ENCODE measurements at places on chromosomes 12 and 14. TPM values are rescaled to one million over a fixed set of nuclear protein-coding genes. Genes with fewer than 3 reads are reported as not detected.
A peak's percentile ranks its signal among the peaks of the same experiment; 100 is the strongest.

The TMPRSS12 gene
- total RNA-seq: not detected

The ACTR10 gene
- 98.7 TPM for total RNA-seq

The PPP1R36 gene
- 0.94 TPM for total RNA-seq

The RNASE1 gene
- total RNA-seq: 4.7 TPM

The DPPA3 gene
- total RNA-seq: not detected

The TAS2R30 gene
- total RNA-seq: 1.3 TPM

The KRT6C gene
- not detected for total RNA-seq

The RASSF3 gene
- total RNA-seq: 16.4 TPM

The BEGAIN gene
- total RNA-seq: 0.54 TPM

The KRT78 gene
- not detected for total RNA-seq

GRCh38 chr12:101298426-101298825 lies 18.5 kb downstream of the UTP20 start:
- peaks cover 20% of the 10 kb centered on the region for H3K36me3 ChIP-seq
- peak overlapping the region; percentile 82 for H3K27ac ChIP-seq
- no peak overlapping the region for H3K4me3 ChIP-seq
- peak; percentile 66 for DNase-seq

DNA sequence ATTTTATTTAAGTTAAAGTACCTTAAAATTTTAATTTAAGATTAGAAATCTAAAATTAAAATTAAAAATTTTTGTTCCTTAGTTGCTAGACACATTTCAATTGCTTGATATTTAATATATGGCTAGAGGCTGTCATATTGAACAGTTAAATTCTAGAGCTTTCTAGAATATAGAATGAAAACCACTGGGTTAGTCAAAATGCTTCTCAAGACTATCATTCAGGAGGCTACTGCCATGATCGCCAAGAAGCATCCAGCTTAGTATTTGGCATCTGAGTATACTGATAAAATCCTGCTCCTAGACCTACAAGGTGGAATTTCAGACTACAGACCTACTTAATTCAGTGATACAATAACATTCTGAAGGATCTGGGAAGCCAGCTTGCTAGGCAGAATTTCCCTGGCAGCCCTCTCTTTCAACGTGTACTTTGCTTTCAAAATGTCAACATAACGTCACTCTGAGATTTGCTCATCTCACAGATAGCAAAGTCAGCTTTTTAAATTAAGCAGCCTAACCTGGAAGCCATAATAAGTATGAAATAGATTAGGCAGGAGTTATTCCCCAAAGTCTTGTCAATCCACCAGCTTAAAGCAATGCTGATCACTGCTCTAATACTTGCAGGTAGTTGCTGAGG lies 525.8 kb downstream of the FSCB start:
- no peak overlapping the region for H3K4me3 ChIP-seq
- H3K36me3 ChIP-seq: no peaks in the 10 kb centered on the region
- no peaks in the 10 kb centered on the region for H3K4me1 ChIP-seq
- no peak for DNase-seq

DNA sequence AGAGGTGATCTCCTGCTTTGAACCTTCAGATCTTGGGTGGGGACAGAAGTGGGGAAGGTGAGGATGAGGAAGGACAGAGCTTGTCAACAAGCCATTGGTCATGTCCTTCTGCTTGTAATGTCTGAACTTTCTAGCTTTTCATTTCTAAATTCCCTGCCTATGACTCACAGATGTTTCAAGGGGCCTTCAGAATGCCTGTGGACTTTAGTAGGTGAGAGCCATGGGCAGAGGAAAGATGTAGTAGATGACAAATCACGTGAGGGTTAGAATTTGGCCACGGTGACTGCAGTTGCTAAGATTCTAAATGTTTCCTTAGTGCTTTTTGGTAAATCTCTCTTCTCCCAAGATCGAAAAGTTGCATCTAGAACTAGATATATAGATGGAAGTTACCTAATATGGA lies 18.7 kb upstream of the CREBL2 start:
- no peaks in the 10 kb centered on the region for H3K36me3 ChIP-seq
- H3K4me3 ChIP-seq: no peak overlapping the region
- peaks cover 6% of the 10 kb centered on the region for H3K4me1 ChIP-seq
- H3K27ac ChIP-seq: no peak overlapping the region

GRCh38 chr12:40672741-40673271 lies 19.4 kb upstream of the CNTN1 start:
- no peak overlapping the region for H3K4me3 ChIP-seq
- DNase-seq: no peak
- no peaks in the 10 kb centered on the region for H3K36me3 ChIP-seq
- no peak overlapping the region for H3K27ac ChIP-seq
- H3K27me3 ChIP-seq: no peaks in the 10 kb centered on the region
- no peaks in the 10 kb centered on the region for H3K4me1 ChIP-seq

DNA sequence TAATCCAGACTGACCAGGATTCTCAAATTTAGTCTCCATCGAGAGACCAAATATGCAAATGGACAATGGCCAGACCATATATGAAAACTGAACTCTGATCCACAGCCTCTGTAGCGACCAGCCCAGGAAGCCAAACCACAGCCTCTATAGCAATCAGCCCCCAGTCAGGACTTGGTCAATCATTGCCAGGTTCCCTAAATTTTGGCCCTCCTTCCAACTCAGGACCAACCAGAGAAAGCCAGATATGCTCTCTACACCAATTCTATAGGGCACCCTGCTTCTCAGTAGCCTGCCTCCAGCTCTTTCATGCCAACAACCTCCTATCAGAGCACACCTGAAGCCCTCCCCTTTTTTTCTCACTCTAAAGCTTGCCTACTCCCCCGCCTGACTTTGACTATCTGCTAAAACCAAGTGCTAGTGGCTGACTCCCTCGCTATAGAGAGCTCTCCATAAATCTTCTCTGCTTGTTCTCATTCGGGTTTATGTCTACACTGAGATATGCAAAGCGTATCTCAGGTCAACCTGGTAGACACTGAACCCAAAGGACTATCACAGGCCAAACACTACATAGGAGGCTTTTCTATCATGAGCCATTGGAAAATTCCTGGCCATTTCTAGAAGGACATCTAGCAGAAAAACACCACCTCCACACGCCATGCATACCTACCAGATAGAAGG lies 110.5 kb upstream of the FUT8 start:
- DNase-seq: no peak
- H3K27ac ChIP-seq: no peak overlapping the region
- no peak overlapping the region for H3K4me3 ChIP-seq
- H3K36me3 ChIP-seq: no peaks in the 10 kb centered on the region
- H3K27me3 ChIP-seq: no peaks in the 10 kb centered on the region
- peaks cover 11% of the 10 kb centered on the region for H3K4me1 ChIP-seq

GRCh38 chr12:124571556-124571955 lies 4.1 kb upstream of the NCOR2 start:
- DNase-seq: no peak
- peaks cover 17% of the 10 kb centered on the region for H3K4me1 ChIP-seq
- no peaks in the 10 kb centered on the region for H3K27me3 ChIP-seq
- no peaks in the 10 kb centered on the region for H3K36me3 ChIP-seq
- H3K4me3 ChIP-seq: no peak overlapping the region

DNA sequence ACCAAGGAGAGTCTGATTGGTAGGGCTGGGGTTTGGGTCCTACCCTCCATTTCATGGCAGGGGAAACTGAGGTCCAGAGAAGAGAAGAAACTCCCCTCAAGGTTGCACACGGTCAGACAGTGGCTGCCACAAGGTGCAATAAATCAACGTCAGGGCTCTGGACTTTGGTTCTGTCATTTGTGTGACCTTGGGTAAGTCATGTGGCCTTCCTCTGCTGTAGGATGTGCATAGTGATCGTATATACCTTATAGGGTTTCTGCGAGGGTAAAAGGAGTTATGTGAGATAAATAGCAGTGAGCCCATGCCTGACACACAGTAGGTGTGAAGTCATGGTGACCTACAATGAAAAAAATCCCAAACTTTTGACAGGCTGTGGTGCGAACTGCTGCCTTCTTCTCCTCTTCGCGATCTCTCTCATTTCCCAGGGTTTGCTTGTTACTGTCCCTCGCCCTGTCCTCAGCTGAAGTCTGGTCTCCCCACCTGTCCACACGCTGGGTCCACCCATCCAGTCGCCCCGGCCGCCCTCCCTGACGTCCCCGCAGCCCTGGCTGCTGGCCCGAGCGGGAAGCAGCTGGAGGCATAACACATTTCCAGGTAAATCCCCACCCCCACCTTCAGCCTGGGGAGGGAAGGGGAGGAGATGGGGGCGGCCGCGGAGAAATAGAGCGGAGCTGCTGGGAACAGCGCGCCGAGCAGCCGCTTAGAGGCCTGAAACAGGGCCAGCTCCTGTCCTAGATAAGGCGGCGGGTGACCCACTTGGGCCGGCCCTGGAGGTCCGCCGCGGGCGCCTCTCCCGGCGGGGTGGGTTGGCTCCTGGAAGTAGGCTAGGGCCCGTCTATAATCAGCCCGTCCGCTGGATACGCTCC lies 1.8 kb upstream of the FAM222A start:
- peaks cover 3% of the 10 kb centered on the region for H3K4me1 ChIP-seq
- H3K36me3 ChIP-seq: no peaks in the 10 kb centered on the region
- H3K27me3 ChIP-seq: peaks cover 33% of the 10 kb centered on the region
- no peak overlapping the region for H3K4me3 ChIP-seq

GRCh38 chr12:101761350-101761749 lies 22.1 kb upstream of the SYCP3 start:
- H3K36me3 ChIP-seq: peaks cover 4% of the 10 kb centered on the region
- H3K27ac ChIP-seq: no peak overlapping the region

DNA sequence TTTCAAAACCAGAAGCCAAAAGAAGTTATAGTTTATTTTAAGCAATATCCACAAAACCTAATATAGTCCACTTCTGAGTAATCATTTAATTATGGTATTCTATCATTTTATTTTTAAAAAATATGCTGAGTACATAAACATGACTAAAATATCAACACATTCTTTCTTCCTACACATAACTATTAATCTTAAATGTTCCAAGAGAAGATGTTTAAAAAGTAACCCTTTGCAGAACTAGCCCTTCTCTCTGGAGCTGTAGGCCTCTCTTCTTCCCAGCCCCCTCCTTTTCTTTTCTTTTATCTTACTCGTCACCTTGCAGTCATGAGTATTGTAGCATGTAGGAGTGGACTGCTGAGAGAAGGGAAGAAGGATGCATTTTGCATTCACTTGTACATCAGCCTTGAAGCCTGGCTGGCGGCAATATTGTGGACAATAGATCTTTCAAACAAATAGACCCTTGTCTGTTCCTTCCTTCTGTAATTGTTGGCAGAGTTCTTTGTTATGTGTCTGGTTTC lies 941.9 kb downstream of the NRXN3 start:
- H3K4me1 ChIP-seq: peaks cover 4% of the 10 kb centered on the region
- no peak overlapping the region for H3K4me3 ChIP-seq
- peak; percentile 44 for DNase-seq
- H3K27ac ChIP-seq: no peak overlapping the region
- no peaks in the 10 kb centered on the region for H3K27me3 ChIP-seq

DNA sequence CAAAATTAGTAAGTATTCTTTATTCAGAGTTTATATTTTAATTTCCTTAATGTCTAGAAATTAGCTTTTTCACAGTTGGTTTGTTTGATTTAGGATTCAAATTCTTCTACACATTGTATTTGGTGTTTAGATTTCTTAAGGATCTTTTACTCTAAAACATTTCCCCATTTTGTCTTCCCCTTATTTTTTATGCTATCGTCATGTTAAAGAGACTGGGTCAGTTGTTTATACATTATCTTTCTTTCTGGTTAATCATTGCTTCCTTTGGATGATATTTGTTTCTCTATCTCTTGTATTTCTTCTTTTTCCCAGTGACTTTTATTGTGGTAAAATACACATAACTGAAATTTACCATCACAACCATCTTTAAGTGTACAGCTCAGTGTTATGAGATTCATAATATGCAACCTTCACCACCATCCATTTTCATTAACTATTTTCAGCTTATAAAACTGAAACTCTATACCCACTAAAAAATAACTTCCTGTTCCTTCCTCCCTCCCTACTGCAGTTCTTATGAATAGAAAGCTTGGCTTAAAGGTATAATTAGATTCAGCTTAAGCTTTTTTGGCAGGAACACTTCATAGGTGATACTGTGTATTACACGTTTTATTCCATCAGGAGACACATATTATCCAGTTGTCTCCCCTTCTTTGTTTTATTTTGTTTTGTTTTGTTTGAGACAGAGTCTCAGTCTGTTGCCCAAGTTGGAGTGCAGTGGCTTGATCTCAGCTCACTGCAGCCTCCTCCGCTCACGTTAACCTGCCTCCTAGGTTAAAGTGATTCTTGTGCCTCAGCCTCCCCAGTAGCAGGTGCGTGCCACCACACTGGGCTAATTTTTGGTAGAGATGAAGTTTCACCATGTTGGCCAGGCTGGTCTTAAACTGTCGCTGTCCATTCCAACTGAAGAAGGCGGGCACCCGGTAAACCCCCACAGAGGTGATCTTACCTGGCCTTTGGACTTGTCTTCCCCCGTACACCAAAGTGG lies 45.0 kb downstream of the NOPCHAP1 start:
- DNase-seq: no peak
- H3K36me3 ChIP-seq: peaks cover 28% of the 10 kb centered on the region
- no peaks in the 10 kb centered on the region for H3K27me3 ChIP-seq
- no peak overlapping the region for H3K27ac ChIP-seq
- H3K4me1 ChIP-seq: no peaks in the 10 kb centered on the region

- no peaks in the 10 kb centered on the region for H3K27me3 ChIP-seq
- H3K4me3 ChIP-seq: no peak overlapping the region
- no peak overlapping the region for H3K27ac ChIP-seq
- H3K4me1 ChIP-seq: peaks cover 5% of the 10 kb centered on the region
- no peak for DNase-seq
- no peaks in the 10 kb centered on the region for H3K36me3 ChIP-seq
Measured at GRCh38 chr14:59214702-59215302, 26.3 kb downstream of the DAAM1 start.

DNA sequence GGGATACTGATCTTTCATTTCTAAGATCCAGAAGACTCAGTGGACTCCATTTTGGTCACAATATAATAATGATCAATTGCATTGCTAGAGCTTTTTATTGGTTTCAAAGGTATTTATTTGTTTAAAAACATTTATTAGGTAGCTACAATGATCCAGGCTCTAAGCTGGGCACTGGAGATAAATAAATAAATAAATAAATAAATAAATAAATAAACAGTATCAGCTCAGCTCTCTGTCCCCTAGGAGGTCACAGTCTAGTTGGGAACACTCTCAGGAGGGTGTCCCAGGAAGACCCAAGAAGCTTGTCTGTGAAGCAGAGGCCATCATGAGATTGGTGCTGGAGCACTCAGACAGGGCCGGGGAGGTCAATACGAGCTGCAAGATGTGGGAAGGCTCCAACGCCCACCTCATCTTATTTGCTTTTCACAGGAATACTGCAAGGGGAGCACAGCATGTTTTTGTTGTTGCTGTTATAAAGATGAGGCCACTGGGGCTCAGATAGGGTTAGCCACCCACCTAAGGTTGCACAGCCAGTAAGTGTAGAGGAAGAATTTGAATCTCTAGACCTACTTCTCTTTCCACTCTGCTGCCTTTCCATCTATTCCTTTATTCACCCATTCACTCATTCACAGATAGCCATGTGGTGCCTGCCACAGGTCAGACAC lies 15.5 kb downstream of the ASB2 start:
- H3K4me1 ChIP-seq: peaks cover 39% of the 10 kb centered on the region
- H3K36me3 ChIP-seq: no peaks in the 10 kb centered on the region
- H3K27me3 ChIP-seq: no peaks in the 10 kb centered on the region
- no peak overlapping the region for H3K4me3 ChIP-seq
- no peak for DNase-seq
- no peak overlapping the region for H3K27ac ChIP-seq
